ENCODE measurements at places on chromosomes 1 and 21.

- DNase-seq, result no peak
These were observed 242.1 kb downstream of the LTN1 start for GRCh38 chr21:28750565-28750964.

DNA sequence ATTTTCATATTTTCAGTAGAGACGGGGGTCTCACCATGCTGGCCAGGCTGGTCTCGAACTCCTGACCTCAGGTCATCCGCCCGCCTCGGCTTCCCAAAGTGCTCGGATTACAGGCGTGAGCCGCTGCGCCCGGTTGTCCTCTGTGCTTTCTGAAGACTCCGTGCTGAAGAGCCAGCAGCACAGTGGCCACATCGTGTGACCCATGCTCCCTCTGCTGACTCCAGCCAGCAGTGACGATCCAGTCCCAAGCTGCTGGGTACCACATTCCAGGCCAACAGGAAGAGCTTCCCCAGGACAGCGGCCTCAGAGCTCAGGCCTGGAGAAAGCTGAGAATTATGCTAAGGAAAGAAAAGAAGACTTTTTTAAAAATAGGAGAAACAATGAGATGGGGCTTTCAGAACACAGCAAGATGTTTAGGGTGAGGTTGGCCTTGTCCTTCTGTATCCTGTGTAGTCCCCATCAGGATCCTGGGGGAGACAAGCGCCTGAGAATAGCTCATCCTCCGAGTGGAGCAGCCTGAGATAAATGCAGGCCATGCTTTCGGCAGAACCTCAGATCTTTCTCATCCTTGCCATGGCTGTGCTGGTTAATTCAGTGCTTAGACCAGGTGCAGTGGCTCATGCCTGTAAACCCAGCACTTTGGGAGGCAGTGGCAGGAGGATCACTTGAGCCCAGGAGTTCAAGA, 207.1 kb downstream of the SLC35F3 start:
- no peak for DNase-seq

DNA sequence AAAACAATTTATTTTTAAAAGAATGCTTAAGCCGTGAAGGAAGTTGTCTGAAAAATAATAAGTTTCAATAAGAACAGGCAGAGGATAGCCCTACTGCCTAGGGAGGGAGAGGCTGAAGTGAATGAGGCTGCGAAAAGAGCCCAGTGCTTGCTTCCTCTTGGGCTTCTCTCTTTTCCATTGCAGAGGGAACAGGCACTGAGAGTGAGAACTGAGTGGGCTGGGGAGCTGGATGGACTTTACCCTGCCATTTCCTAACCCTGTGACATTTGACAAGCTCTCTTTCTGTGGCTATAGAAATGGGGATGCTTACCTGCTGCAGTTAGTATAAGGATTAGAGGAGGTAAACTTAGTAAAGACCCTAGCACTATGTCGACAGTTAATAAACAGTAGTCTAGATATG, 30.0 kb downstream of the TENT5C start:
- no peak for DNase-seq

- DNase-seq, result no peak
These were observed 44.3 kb downstream of the PEX14 start for GRCh38 chr1:10519016-10519417.

GRCh38 chr1:182134257-182134656, 72.7 kb upstream of the ZNF648 start:
- DNase-seq, result no peak

GRCh38 chr1:244552336-244552735, 91.3 kb downstream of the CATSPERE start:
- DNase-seq, result no peak

DNA sequence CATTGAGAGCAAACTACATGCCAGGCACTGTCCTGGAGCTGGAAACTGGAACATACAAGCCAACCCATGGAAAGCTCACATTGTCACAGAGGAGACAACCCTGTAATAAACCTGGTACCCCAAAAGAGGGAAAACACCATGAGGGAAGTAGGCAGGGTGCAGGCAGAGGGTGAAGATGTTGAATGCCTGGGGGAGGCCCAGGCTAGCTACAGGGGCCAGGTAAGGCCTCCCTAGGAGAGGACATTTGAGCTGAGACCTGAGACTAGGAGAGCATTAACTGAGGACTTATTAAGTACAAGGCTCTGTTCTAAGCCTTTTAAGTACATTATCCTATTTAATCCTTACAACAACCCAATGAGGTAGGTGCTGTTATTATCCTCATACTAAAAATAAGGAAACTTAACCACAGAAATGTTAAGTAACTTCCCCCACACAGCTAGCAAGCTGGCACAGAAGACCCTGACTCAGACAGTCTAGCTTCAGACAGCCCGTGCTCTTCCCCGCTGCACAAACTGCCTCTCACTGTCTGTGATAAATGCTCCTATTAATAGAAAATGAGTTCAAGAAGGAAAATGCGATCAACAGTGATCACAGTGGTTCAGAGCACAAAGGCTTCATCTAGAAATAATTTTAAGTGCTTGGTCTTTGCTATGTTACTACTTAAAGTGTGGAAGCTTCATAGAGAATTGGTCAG, 41.8 kb downstream of the ZNF281 start:
- no peak for DNase-seq

DNA sequence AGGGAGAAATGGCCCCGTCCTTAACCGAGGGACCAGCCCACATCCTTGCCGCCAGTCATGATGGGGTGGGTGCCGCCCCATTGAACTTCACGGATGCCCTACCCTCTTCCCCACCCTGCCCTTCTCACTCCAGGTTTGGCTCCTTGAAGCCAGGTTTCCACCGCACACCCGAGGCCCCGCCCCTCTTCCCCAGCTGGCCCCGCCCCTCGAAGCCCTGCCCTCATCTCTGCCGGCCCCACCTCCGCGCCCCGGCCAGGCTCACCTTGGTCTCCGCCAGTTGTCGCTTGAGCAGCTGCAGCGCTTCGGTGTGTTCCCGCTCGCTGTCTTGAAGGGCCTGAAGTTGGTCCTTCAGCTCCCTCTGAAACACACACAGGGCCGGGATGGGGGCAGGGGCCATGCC, 16.6 kb downstream of the TRIM62 start:
- no peak for DNase-seq

- DNase-seq, result peak; percentile 45
These were observed 1.4 kb downstream of the PPM1J start for GRCh38 chr1:112713466-112714312.

DNA sequence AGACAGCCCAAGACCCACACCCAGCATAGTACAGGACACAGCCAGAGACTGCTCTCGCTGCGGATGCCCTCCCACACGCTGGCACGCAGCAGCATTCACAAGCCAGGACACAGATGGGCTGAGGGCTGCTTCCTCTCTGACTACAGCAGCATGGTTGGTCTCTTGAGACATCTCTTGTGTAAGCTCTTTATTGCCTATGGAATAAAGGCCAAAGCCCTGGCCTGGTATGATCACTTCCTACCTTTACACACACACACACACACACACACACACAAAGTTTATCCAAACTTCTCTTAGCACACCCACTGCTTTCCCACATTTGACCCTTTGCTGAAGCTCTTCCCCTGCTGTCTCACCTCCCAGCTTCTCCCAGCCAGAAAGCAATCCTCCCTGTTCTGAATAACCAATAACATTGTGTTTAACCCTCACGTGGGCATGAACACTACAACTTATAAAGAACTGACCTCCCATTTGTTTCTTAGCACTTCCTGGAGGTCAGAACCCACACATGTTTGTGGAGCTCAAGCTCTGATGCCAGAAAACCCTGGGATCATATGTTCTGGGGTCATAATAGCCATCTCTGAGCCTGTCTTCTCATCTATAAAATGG, 1.2 kb upstream of the LUZP1 start:
- DNase-seq, result peak; percentile 52

DNA sequence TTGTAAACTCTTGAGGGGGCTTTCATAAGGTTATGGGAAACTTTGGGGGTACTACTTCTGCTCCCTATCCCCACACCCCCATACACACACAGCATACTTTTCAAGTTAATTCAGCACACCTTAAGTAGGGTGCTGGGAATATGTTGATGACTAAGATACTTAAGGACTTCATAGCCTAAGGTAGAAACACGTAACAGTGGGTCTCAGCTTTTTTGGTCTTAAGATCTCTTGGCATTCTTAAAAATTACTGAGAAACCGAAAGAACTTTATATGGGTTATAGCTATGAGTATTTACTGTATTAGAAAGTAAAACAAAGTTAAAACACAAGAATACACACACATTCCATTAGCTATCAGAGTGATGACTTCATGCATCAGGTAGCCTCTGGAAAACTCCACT, 2.1 kb downstream of the OTUD3 start:
- no peak for DNase-seq

DNA sequence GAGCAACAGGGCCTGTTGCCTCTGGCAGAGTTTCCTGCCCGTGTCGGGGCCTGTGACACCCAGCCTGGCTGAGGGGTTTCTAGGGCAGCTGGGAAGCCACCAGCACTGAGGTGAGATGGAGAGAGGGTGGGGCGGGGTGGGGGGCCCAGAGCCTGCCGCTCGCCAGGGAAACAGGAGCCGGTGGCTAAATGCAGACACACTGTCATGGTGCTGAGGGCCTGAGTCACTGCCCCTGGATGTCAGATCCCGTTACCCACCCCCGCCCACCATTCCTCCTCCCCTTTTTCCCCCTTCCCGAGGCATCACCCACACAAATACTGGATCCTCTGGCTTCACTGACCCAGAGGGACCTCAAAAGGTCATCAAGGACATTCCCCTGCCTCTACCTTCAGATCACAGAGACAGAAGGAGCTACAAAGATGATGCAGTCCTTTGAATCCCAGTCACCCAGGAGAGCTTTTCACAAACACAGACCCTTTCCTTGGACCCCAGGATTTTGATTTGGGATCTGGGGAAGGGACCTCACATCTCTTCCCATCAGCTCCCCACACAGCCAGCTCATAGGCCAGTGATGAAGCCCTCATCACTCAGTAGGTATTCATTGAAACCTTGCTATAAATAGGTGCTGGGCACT, 1.9 kb upstream of the HSPB7 start:
- no peak for DNase-seq

- no peak for DNase-seq
These were observed 5.0 kb downstream of the HPDL start for GRCh38 chr1:45331436-45332345.

GRCh38 chr21:14911351-14911750, 153.4 kb downstream of the NRIP1 start:
- no peak for DNase-seq

DNA sequence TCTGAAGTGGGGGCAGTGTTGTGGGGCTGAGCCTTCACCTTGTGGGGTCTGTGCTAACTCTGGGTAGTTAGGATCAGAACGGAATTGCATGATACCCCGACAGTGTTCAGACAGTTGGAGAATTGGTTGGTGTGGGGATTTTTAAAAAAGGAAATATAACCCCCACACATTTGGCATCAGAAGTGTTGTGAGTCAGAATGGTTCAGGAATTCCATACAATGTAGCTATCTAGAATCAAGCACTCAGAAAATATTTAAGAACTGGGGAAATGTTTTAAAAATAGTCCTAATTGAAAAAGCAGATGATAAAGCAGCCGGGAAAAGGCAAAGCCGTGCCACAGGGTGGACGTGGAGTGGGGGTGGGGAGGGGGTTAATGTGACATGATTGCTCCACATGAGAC, 6.5 kb upstream of the S100A7 start:
- DNase-seq, result no peak

- DNase-seq, result no peak
These were observed 563.0 kb downstream of the LRRIQ3 start for GRCh38 chr1:73635021-73635420.

GRCh38 chr1:37149296-37149695, 115.0 kb upstream of the GRIK3 start:
- no peak for DNase-seq

GRCh38 chr1:205229916-205230700, 2.4 kb downstream of the TMCC2 start:
- no peak for DNase-seq

- no peak for DNase-seq
These were observed 59.7 kb downstream of the XCL2 start for GRCh38 chr1:168484083-168484482.

DNA sequence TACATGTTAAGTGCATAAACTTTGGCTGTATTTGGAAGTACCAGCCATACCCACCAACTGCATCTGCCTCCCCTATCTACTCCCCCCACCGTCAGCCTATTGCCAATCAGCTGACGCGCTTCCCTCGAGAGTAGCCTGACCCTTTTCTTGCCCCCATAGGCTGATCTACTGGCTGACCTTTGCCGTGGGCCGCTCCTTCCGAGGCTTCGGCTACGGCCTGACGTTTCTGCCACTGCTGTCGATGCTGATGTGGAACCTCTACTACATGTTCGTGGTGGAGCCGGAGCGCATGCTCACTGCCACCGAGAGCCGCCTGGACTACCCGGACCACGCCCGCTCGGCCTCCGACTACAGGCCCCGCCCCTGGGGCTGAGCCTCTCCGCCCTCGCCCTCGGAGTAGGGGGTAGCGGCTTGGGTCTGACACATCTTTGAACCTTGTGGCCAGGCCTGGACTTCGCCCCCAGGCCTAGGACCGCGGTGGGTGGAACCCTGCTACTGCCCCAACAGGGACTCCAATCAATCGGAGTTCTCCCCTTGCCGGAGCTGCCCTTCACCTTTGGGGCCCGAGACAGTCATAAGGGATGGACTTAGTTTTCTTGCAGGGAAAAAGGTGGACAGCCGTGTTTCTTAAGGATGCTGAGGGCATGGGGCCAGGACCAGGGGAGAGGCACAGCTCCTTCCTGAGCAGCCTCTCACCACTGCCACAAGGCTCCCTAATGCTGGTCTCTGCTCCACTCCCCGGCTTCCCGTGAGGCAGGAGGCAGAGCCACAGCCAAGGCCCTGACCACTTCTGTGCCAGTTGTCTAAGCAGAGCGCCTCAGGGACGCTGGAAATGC, 4.0 kb downstream of the GLMP start:
- DNase-seq, result peak; percentile 64

- no peak for DNase-seq
These were observed 183.9 kb upstream of the NFIA start for GRCh38 chr1:60898413-60898812.

GRCh38 chr1:167555971-167556714, 2.6 kb upstream of the CREG1 start:
- peak; percentile 70 for DNase-seq

DNA sequence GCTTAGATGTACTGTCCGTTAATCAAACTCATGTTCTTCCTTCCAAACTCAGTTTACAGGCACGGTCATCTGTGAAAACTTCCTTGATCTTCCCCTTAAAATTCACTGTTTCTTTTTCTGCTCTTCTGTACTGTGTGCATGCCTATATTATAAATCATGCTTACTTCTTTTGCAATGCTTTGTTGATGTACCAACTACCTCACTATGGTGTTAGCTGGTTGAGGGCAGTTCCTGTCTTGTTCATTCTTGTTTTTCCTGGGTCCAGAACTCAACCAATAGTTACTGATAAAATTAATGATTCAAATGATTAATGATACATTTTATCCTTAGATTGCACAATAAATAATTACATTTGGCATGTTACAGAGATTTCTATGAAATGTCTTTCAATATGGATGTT, 163.8 kb downstream of the CHRM3 start:
- DNase-seq, result no peak

DNA sequence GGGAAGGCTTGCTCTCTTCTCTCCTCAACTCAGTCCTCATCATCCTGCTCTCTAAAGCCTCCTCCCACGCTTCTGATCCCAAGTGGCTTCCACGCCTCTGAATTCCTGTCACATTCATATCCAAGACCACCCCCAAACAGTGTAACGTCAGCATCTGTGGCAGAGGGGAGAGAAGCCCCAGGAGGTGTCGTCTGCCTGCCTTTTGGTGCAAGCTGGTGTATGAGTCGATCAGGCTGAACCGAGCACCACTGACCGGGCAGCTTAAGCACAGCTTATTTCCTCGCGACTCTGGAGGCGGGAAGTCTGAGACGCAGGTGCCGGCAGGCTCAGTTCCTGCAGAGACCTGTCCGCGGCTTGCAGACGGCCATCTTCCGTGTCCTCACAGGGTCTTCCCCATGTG, 123.8 kb upstream of the RAB4A start:
- no peak for DNase-seq

- DNase-seq, result no peak
These were observed 777 bp upstream of the PLA2G2F start for GRCh38 chr1:20138346-20138745.

Data from CD4-positive, alpha-beta T cell treated with Interferon gamma for 1 hour (primary cell).